ENCODE measurements at places on chromosomes 4 and X.

DNA sequence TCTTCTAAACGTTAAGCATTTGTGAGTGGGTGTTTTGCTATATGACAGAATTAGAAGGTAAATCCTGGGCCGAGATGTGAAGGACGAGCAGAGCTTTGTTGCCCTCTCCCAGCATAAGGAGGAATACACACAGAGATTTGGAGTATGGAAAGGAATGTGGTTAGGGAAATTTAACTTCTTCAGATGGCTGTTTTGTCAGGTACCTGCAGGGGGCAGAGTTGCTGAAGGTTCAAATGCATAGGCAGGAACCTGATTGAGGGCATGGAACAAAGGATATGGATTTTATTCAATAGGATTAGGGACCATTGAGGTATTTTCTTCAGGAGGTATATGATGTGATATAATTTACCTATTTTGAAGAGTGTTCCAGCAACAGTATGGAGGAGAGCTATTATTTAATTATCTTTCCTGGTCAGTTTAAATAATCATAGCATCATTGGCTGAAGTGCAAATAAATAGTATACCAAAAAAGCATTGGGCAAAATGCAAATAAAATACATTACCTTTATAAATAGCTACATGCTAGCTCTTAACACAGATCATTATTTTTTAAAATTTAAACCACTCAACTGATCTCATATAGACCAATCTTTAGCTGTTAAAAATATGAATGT, 143.6 kb downstream of the SLIT2 start:
- no peak for DNase-seq

DNA sequence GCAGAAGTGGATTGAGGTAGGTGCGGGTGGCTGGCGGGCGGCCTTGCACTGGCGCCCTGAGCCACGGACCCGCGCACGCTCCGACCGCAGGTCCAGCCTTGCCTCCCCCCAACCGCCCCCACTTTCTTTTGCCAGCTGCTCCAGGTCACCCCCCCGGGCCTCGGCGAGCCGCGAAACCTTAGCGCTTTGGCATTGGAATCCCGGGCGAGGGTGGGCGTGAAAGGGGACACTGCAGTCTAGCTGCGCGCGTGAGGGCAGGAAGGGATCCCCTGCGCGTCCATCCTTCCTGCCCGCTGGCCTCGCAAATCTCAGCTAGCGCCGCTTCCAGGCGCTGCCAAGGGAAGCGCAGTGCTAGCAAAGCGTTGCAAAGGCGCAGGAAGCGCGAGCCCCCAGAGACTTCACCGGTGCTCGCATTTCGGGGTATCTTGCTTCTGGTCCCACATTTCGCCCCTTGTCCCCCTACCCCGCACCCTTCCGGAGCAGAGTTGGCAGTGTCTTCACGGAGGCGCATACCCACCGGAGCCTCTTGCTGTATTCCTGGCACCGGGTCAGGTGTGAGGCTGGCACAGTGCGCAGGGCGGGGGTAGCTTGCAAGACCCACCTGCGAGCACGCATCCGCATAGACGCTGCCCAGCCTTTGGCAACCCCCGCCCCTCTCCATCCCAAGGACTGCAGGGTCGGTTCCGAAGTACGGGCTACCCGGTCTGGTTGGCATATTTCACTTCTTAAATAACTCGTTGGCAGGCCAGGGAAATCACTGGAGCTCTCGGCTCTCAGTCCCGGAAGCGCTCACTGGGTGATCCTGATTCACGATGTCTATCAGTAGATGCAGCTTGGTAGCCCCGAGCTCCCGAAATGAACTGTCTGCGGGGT, 104.4 kb downstream of the UCHL1 start:
- DNase-seq: no peak

GRCh38 chrX:130878350-130879341, 24.4 kb downstream of the ENOX2 start:
- no peak for DNase-seq

DNA sequence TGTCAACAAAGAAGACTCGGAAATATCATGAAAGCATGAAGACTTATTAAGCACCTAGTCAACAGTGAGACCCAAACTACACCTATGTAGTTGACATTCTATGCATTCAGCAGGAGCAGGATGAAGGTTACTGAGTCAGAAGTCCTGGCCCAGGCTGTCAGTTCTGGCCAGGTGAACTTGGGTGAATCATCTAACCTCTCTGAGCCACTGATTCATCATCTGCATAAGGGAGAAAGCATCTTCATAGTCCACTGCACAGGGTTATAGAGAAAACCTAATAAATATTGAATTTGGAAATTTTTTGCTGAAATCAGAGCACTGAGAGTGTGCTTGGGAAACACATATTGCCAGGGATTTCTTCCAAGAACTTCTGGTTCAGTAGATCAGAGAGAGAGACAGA, 296.0 kb upstream of the SFRP2 start:
- DNase-seq: no peak

DNA sequence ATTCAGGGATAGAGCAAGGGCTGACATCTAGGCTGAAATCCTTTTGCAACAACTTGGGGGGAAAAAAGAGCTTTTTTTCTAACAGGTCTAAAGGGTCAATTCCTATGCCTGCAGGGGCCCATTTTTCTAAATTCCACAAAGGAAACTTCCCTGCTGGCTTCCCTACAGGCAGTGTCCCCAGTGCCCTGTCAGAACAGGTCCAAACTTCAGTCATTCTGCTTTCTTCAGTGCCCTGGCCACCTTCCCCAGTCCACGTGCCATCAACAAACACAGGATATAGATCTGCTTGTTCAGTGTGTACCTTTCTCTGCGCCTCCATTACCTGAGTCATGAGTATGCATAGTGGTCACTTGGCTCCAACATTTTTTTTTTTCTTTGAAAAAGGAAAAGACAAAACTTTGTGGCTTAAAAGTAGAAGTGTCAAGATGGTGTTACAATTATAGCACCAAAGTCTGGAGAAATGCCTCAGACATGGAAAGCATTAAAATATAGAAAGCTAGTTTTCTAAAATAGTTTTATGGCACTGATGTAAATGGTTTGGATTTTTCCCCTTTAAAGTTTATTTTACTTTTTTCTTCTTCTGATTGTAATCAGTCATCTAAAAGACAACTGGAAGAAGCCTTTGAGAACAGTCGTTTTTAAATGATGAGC, 84.0 kb upstream of the JADE1 start:
- DNase-seq: no peak

GRCh38 chr4:22921936-22922335, 229.2 kb downstream of the GBA3 start:
- DNase-seq: no peak

DNA sequence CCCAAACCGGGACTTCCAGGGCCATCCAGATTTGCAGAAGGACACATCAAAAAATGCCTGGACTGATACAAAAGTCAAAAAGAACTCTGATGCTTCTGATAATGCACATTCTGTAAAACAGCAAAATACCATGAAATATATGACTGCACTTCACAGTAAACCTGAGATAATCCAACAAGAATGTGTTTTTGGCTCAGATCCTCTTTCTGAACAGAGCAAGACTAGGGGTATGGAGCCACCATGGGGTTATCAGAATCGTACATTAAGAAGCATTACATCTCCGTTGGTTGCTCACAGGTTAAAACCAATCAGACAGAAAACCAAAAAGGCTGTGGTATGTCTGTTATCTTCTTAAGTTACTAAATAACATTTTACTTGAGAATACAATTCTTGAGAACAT, 9.2 kb downstream of the PLK4 start:
- no peak for DNase-seq

DNA sequence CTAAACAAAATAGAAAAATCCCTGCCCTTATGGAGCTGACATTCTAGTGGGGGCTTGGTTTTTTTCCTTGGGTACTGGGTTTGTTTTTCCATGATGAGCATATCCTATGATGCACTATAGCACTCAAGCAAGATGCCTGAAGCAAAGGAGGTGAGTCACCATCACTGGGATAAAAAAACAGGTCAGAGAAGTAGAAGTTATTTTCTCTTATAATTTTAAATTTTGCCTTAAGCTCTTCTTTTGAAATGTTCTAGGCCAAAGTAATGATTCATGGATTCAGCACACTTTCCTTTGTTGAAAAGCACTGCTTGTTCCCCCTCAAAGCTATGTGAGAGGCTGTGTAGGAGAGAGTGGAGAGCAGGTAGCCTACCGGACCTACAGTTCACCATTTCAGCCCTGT, 15.2 kb upstream of the CXCL2 start:
- DNase-seq: no peak

DNA sequence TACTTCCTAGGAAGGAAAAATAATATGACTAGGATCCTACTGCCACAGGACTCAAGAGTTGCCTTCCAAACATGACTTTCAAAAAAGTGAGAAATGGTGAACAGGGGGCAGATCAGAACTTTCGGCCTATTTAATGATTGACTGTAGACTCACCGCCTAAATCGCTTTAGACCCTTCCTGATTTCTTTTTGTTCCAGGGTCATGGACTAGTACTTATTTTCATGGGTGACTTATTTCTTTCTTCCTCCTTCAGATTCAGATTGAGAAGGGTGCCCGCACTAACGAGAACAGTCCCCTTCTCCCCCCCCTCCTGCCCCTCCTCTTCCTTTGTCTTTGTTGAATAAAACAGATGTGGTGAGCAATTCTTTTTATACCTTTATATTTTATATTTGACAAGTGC, 48.0 kb upstream of the KLHL8 start:
- no peak for DNase-seq

DNA sequence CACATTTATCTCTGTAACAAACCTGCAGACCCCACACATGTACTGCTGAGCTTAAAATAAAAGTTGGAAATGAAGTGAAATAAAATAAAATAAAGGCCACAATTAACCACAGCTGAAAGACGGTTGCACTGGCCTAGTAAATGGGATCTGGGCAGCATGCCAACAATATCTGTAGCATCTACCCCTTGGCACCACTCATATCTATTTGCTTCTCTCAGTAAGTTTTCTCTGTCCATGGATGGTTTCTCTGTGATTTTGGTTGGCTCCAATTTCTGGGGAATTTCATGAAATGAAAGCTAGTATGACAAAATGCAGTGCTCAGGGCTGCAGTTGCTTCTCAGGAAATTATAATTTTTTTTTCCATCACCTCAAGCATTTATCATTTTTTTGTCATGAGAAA, 172.0 kb upstream of the IL15 start:
- DNase-seq: no peak

DNA sequence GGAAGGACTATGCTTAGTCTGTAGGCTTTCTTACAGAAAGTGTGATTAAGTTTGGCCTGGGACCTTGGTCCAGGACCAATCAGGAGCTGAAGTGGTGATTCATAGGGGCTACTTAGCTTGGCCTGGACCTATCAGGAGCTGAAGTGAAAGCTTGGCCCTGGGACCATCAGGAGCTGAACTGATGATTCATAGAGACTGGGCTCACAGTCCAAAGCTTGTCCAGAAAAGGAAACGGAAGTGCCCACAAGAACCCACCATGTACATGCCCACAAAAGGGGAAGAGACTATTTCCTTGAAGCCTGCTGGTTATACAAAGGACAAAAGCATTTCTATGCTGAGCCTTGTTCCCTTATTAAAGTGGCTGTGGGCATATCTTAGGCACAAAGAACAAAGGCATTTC, 12.6 kb downstream of the TENT5D start:
- no peak for DNase-seq

DNA sequence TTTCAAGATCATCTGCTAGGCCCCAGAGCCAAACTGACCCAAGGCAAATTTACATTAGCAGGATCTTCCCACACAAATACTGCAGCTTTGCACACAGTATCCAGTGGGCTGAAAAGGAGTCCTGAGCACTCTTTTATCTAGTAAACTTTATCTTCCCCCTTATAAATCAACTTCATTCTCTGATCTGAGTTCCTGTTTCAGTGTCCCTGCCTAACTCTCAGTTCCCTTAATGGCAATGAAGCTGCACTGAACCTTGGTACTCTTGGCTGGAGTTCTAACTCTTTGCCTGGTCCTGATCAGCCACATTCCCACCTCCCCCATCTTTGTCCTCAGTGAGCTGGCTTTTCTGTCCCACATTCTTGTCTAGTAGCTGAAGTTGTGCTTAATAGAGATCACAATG, 37.4 kb downstream of the EDA2R start:
- no peak for DNase-seq

GRCh38 chrX:80576806-80577533, 156.7 kb downstream of the TENT5D start:
- no peak for DNase-seq

- no peak for DNase-seq
Observed at GRCh38 chr4:7197910-7198309, 5.6 kb downstream of the SORCS2 start.

DNA sequence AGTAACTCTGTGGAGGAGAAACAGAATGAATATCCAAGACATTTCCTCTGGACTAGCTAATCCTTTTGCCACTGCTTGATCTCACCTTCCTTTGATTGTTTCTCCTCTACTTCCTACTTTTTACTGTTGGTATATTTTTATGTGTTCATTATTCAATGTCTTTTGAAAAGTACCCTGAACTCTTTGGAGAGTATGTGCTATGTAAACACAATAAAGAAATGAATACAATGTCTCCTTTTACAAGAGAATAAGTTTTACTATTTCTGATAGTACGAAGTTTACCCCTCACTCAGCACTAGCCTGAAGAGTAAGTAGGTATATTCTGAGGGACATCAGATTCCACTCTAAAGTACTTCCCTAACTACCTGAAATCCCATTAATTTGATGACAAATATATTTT, 19.9 kb downstream of the CLDN2 start:
- DNase-seq: no peak

All from activated T-helper 1 cell treated with Interleukin-2 at 50 U/mL for 16 hours (primary cell).